ENCODE measurements at places on chromosomes 2 and 18.
A peak's percentile ranks its signal among the peaks of the same experiment; 100 is the strongest.

GRCh38 chr2:8247905-8248622, 433.8 kb upstream of the ID2 start:
- DNase-seq = no peak

GRCh38 chr18:52334896-52335295, 5.1 kb upstream of the DCC start:
- no peak for DNase-seq

DNA sequence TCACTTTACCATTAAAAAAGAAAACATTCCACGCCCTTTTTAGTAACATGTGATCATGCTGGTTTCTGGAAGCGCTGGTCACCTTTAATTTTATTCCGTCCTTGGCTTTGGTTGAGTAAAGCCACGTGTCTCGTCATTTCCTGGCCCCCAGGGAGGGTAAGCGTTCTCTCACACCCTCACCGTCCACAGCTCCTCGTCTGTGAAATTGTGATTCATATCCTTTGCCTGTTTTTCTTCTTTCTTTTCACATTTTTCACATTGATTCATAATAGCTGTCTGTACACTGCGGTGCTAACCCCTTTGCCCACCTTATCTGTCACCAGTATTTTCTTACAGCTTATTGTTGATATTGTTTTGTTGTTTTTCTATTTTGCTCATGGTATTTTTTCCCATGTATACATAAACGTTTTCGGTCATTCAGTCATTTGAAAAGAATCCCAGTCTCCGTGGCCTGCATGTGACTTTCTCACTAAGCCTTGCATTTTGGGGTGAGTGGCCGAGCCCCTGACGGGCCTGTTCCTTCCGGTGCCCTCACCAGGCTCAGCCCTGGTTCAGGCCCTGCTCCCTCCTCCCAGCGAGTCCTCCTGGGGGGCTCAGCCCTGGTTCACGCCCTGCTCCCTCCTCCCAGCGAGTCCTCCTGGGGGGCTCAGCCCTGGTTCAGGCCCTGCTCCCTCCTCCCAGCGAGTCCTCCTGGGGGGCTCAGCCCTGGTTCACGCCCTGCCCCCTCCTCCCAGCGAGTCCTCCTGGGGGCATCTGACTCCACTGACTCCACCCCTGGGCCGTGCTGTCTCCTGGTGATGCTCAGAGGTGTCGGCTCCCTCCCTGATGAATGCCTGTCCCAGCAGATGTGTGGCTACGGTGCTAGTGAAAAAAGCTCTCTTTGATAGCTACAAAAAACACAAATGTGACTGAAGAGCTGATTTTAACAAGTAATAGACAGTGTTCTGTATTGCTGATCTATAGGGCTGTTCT, 249.7 kb upstream of the PXDN start:
- no peak for DNase-seq

GRCh38 chr18:50518787-50519546, 40.9 kb upstream of the MAPK4 start:
- peak; percentile 33 for DNase-seq

GRCh38 chr2:105969552-105969951, 224.5 kb downstream of the UXS1 start:
- no peak for DNase-seq

GRCh38 chr2:150188177-150188576, 299.3 kb downstream of the RND3 start:
- DNase-seq = peak; percentile 40

GRCh38 chr2:33529771-33530481, 53.5 kb downstream of the RASGRP3 start:
- DNase-seq = no peak

GRCh38 chr2:238326801-238327365, 6.6 kb downstream of the TRAF3IP1 start:
- no peak for DNase-seq

DNA sequence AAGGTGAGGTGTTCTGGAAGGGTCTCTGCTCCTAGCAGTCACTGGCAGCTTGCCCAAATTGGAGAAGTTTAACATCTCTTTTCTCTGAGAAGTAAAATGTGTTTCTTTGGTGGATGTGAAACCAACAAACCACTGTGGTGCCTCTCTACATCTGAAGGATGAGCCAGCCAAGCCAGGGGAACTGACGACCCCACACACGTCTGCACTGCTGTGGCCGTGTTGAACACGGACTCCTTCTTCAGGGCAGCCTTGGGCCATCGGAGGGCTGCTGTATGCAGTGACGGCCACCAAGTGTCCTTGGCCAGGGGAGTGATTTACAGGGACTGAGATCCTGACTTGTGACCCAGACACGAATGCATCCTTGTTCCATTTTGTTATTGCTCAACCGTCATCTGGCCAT, 207.8 kb downstream of the ACKR3 start:
- DNase-seq = no peak

GRCh38 chr2:121071034-121071504, 213.9 kb downstream of the TFCP2L1 start:
- peak; percentile 63 for DNase-seq

- no peak for DNase-seq
These were observed 276.1 kb downstream of the BCL2 start for GRCh38 chr18:63043516-63043915.

GRCh38 chr18:31112804-31113203, 10.6 kb upstream of the DSC2 start:
- no peak for DNase-seq

GRCh38 chr2:152454960-152455359, 120.0 kb downstream of the FMNL2 start:
- DNase-seq = no peak

DNA sequence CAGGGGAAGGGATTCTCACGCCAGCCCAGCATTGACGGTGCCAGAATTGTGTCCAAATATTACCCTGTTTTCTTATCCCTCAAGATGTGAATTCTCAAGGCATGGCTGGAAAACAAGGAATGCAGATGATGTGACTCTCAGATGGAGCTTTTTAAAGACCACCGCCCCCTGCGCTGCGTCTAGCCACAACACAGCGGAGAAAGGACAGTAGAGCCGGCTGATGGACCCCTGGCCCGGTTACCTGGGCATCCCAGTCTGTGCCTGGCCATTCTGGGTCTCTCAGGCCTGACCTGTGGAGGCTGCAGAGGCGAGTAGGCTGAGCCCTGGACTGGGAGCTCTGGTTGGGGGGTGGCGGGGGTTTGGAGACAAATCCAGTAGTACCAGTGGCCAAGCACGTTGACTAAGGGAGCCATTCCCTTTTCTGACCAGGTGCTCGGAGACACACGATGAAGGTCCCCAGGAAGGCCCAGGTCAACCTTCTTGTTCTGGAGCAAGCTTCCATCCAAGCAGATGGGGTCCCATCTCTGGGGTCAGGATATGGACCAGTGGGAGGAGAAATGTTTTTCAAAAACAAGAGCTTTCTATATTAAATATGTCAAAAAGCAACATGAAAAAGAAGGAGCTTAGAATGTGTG, 5.3 kb downstream of the CAPN13 start:
- no peak for DNase-seq

DNA sequence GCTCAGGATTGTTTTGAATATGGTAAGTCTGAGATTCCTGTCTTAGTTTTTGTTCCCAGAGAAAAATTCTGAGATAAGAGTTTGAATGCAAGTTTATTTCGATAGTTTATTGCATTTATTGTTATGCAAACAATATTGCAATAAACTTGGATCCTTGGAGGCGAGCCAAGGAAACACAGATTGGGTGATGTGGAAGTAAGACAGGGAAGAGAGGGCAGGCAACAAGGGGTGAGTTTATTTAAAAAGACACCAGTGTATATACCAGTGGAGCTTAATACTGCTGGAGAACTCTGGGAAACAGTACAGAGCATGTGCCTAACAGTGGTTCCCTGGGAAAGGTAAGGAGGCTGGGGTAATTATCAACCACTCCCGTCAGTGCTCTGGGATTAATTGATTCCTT, 87.5 kb upstream of the NEDD4L start:
- DNase-seq = peak; percentile 58

DNA sequence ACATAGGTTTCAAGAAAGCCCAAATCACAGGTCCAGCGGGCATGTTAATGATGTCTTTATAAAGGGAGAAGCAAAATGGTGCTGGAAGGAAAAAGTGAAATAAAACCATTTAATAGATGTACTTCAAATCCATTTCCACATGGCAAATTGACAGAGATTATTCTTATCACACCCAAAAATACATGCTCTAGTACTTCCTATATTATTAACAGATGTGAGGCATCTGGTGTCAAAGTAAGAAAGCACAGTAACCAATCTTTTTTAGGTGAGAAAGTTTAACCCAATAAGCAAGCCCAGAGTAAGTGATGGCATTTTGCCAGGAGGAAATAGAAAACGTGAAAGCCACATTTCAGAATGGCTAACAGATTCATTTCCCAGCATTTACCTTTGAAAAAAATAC, 128.0 kb downstream of the ABCA12 start:
- DNase-seq = no peak

- no peak for DNase-seq
These were observed 78.9 kb downstream of the RAB31 start for GRCh38 chr18:9787036-9787435.

DNA sequence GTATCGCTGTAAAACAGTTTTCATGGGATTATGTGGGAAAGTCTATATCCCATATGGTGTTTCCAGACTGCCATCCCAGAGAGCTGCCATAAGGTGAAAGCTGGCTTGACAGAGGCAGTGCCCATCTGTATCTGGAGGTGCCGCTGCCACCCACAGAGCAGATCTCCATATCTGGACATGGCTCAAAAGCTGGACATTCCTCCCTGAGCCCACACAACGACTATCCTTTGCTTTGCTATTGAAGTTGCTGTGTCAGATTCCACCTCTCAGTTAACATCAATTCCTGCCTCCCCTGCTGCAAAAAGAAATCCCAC, 55.2 kb downstream of the RND3 start:
- no peak for DNase-seq

DNA sequence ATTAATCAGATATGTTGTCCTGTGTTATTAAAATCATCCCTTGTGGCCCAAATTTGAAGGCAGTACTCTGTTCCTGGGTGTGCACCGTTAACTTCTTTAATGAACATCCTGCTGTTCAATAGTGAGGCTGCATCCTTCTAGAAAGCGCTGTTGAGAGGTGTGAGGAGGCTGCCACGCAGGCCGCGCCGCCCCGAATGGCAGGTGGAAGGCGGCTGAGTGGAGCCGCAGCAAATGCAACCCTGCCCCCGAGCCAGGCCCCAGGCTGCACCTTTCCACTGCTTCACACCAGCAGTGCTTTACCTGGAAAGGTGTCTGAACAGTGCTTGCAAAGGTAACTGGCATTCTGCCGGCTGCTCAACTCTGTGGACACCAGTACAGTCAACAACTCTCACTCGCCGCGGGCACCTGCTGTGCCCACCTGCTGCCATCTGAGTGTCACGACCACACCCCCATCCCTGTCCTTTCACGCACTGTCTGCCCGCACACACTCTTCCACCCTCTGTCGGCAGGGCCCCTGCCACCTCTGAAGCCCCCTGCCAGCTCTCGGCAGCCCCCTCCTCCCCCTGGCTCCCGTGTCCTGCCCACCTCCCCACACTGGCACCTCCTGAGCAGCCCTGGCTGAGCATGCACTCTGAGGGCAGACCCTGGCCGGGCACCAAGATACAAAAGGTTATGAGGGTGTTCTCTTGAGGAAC, 70.9 kb downstream of the ODC1 start:
- no peak for DNase-seq

DNA sequence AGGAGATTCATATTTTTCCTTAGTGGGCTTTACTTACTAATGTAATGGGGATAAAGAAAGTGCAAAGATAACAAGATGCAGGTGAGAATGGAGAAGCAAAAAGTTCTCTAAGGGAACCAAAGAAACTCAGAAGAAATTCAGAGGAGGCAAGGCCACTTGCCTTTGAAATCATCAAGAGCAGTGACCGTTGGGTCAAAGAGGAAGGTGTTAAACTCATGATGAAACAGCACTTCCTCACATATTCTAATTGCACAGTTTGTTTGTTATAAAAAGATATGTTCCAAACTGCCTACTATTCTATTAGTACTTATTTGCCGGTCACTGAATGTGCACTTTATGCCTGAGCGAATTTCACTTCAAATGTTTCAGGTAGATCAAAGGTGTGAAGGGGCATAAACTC, 975.1 kb downstream of the BCL11A start:
- no peak for DNase-seq

- no peak for DNase-seq
These were observed 177.8 kb downstream of the LNPK start for GRCh38 chr2:175824243-175824642.

DNA sequence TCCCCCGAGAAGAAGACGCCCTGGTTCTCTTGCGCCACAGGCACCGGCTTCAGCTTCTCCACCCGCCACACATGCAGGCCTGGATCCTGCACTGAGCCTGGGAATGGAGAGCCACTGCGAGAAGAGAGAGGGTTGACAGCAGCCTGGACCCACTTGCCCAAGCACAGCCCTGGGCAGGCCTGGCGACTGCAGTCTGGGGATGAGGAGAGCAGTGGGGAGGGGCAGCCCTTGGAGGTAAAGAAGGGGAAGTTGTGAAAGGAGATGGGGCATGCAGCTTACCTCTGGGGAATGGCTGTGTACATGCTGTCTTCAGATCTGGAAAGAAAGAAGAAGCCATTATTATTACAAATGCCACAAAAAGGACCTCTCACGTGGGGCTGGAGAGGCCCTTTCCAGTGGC, 8.3 kb downstream of the CAPG start:
- no peak for DNase-seq

GRCh38 chr2:126659562-126660467, 3.9 kb downstream of the GYPC start:
- DNase-seq = no peak

- DNase-seq = peak; percentile 43
These were observed 62.4 kb downstream of the TXNL1 start for GRCh38 chr18:56575819-56576663.

DNA sequence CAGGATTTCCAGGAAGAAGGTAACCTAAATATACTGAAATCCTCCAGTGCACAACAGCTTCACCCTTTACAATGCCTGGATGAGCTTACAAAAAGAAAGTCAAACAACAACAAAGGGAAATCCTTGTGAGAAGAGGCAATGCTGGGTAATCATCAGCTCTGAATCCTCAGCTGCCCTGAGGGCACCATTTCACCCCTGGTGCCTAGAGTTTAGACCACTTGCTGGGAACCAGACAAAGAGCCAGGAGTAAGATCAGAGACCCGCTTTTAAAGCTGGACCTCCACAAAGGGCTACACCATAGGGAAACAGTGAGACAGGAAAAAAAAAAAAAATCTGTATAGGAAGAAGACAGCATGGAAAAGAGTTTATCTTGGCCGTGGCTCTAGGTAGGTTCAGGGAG, 97.0 kb downstream of the FOXI3 start:
- DNase-seq = peak; percentile 41

DNA sequence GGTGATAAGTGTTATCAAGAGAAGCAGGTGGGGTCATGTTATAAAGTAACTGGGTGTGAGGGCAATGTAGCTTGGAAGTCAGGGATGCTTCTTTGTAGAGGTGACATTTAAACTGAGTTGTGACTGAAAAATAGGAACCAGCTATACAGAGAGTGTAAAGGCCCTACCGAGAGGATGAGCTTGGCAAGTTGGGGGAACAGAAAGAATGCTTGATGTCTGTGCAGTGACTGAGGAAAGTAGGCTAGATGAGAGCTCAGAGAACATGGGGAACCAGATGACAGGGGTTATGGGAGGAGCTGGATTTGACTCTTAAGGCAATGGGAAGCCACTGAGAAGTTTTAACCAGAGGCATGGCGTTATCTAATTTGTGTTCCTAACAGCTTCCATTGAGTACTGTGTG, 115.3 kb downstream of the DOCK10 start:
- no peak for DNase-seq

- DNase-seq = no peak
These were observed 190.4 kb downstream of the MYO3B start for GRCh38 chr2:170368370-170368769.

Measured in HAP-1 (cell line).